ENCODE measurements at places on chromosomes 2 and 18. TPM values are rescaled to one million over a fixed set of nuclear protein-coding genes. Genes with fewer than 3 reads are reported as not detected.
A peak's percentile ranks its signal among the peaks of the same experiment; 100 is the strongest.

Gene CCDC142
- 12.1 TPM for total RNA-seq

Gene DSG1
- not detected for total RNA-seq

Gene C2orf15
- 5.5 TPM for total RNA-seq

Gene CGREF1
- 3.4 TPM for total RNA-seq

Gene GCG
- not detected for total RNA-seq

Gene SP140
- total RNA-seq = 1.7 TPM

Gene GATA6
- 0.09 TPM for total RNA-seq

Gene STARD6
- total RNA-seq = not detected

Gene UGT1A7
- not detected for total RNA-seq

DNA sequence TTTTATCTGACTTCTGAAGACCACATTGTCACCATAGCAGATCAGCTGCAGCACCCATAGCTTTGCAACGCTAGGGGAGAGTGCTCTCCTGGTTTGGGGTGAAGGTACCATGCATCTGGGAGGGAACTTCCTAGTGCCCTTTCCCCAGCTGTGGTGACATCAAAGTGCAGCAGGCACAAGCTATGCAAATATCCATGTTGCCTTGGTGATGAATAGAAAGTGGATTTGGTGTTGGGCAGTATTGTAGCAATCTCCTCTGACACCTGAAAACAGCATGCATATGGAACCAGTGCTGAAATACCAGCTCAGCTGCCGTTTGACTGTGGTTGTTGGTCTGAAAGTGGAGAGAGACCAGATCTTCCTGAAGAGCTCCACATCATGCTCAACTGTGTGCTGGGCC is 37.1 kb downstream of the BCL2L11 start:
- H3K36me3 ChIP-seq = peaks cover 6% of the 10 kb centered on the region
- H3K4me1 ChIP-seq = no peaks in the 10 kb centered on the region
- no peaks in the 10 kb centered on the region for H3K27me3 ChIP-seq
- DNase-seq = no peak

- no peak overlapping the region for H3K27ac ChIP-seq
- H3K27me3 ChIP-seq = no peaks in the 10 kb centered on the region
- no peak for DNase-seq
- H3K36me3 ChIP-seq = peaks cover 1% of the 10 kb centered on the region
Observed at GRCh38 chr2:88680916-88681315, 10.6 kb upstream of the RPIA start.

DNA sequence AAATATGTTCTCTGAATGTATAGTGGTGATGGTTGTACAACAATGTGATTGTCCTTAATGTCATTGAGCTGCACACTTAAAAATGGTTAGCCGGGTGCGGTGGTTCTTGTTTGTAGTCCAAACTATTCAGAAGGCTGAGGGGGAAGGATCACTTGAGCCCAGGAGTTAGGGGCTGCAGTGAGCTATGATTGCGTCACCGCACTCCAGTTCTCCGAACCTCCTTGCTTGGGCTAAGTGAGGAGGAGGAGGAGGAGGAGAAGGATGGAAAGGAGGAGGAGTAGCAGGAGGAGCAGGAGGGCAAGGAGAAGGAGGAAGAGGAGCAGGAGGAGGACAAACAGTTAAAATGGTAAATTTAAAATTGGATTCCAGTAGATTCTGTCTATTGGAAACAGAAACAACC is 10.5 kb downstream of the SLC14A1 start:
- DNase-seq = no peak
- H3K27me3 ChIP-seq = no peaks in the 10 kb centered on the region
- no peaks in the 10 kb centered on the region for H3K4me1 ChIP-seq

DNA sequence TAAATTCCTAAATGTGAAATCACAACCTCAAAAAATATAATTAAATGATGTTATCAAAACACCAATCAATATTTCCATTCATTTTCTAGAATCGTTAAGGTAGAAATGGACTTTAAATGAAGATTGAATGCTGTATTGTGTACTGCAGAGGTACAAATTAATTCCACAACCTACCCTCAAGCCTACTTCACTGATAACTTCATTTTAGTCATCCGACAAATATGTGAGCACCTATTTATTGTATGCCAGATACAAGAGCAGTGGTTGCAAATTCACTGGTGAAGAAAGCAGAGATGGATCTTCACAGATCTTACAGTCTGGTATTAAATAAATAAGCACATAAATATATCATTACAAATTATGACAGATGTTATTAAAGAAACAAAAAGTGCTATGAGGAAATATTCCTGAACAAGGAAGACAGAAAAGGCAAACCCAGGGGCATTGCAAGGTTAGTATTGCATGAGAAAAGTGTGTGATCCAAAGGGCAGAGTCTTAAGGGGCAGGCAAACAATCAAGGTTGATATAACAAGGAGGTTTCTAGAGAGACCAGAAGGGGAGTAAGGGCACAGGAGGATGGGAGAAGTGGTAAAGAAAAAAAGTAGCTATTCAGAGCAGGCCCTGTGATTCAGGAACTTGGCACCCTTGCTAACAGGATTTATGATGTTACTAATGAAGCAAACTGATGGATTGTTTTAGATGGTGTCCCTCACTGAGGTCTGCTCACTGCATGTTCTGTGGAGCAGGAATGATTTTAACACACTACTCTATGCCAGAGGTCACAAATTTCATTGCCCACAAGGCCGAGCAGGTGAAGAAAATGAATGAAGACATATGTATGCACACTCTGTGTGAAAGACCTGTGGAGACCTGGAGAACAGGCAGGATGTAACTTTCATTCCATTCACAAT is 128.0 kb upstream of the CCDC150 start:
- H3K36me3 ChIP-seq = no peaks in the 10 kb centered on the region
- H3K27ac ChIP-seq = no peak overlapping the region
- no peaks in the 10 kb centered on the region for H3K27me3 ChIP-seq
- H3K4me1 ChIP-seq = no peaks in the 10 kb centered on the region
- no peak overlapping the region for H3K4me3 ChIP-seq

GRCh38 chr18:23539911-23540525 is 36.7 kb downstream of the RMC1 start:
- H3K27me3 ChIP-seq = no peaks in the 10 kb centered on the region
- H3K27ac ChIP-seq = no peak overlapping the region
- H3K36me3 ChIP-seq = peaks cover 47% of the 10 kb centered on the region

DNA sequence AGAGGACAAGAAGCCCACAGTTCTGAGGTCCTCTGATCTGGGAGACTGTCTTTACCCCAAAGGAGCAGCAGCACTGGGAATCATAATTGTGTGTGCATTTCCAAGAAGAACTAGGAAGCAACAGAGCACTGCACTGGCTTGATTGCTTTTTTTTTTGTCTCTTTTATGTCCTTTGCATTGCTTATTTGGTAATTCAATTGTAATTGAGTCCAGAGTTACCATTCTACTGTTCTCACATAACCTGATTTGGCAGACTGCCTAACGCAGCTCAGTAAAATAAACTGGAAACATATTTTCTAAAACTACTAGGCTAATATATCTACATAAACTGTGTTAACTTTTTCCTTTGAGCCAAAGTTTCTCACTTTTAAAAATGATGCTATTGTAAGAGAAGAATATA is 190.3 kb upstream of the SLC8A1 start:
- H3K4me1 ChIP-seq = no peaks in the 10 kb centered on the region
- no peak overlapping the region for H3K4me3 ChIP-seq
- H3K27ac ChIP-seq = no peak overlapping the region
- H3K27me3 ChIP-seq = no peaks in the 10 kb centered on the region
- no peaks in the 10 kb centered on the region for H3K36me3 ChIP-seq

- no peak for DNase-seq
- no peaks in the 10 kb centered on the region for H3K36me3 ChIP-seq
- no peaks in the 10 kb centered on the region for H3K27me3 ChIP-seq
- H3K4me3 ChIP-seq = no peak overlapping the region
- H3K27ac ChIP-seq = no peak overlapping the region
Observed at GRCh38 chr2:122368576-122369243, 613.3 kb downstream of the TSN start.

DNA sequence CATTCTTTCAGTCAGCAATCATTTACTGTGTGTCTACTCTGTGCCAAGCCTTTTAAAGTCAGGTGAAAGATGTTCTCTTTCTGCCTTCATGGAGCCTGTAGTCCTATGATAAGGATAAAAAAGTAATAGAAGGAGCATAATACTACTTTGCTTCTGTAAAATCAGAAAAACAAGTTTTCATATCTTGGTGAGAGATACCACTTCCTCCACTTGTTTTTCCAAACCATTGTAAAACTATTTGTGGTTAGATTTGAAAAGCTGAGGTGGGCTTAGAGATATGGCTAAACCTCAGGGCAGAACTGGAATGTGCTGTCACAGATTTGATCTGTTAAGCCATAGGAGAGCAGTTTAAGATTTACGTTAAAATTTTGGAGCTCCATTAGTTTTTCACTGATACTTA is 104.7 kb upstream of the FAM117B start:
- DNase-seq = no peak
- H3K36me3 ChIP-seq = peaks cover 3% of the 10 kb centered on the region
- H3K4me1 ChIP-seq = no peaks in the 10 kb centered on the region
- H3K27ac ChIP-seq = no peak overlapping the region

GRCh38 chr18:10787293-10787901 is 261.6 kb downstream of the NAPG start:
- no peaks in the 10 kb centered on the region for H3K36me3 ChIP-seq
- no peak overlapping the region for H3K4me3 ChIP-seq
- no peaks in the 10 kb centered on the region for H3K27me3 ChIP-seq
- H3K27ac ChIP-seq = no peak overlapping the region
- no peaks in the 10 kb centered on the region for H3K4me1 ChIP-seq

DNA sequence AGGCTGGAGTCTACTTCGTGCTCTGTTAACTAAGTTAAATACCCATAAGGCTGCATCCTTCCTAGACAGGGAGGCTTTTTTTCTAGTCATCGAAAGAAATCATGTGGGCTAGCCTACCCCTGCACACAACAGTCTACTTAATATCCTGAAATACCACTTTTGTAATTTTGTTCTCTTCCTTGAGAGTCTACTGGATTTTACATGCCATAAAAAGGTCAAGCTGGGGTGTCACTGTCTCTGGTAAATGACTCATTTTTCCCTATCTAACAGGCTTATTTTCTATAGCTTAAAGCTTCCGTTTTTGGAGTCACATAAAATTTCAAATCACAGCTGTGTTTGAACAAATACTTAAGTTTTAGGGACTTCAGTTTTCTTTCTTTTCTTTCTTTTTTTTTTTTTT is 10.7 kb upstream of the STAM2 start:
- H3K27me3 ChIP-seq = peaks cover 19% of the 10 kb centered on the region
- H3K4me3 ChIP-seq = no peak overlapping the region
- H3K27ac ChIP-seq = no peak overlapping the region
- no peaks in the 10 kb centered on the region for H3K4me1 ChIP-seq
- DNase-seq = no peak
- H3K36me3 ChIP-seq = no peaks in the 10 kb centered on the region

DNA sequence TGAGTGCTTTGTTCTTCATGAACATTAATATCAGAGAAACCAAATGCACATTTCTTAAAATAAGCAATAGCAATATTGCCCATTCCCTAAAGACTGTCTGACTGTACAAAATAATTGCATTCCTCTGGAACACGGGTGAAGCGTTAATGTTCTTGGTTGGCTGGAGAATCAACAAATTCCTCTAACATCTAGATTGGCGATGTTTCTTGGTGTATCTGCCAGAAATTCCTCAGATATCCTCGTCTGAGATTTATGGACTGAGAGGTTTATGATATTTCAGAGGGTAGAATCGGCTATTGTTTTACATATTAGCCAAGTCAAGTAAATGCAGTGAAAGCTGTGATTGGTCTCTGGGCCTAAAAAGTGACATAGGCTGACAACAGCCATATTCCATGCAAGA is 27.1 kb upstream of the SPTBN1 start:
- no peak overlapping the region for H3K27ac ChIP-seq
- no peak for DNase-seq

GRCh38 chr2:47737-48136 is 1.4 kb upstream of the FAM110C start:
- H3K27me3 ChIP-seq = peaks cover 12% of the 10 kb centered on the region
- H3K4me1 ChIP-seq = peaks cover 11% of the 10 kb centered on the region
- no peaks in the 10 kb centered on the region for H3K36me3 ChIP-seq
- H3K27ac ChIP-seq = no peak overlapping the region
- H3K4me3 ChIP-seq = 0 out of 2 replicates have a peak overlapping the region, but pooled peaks have one; percentile 56
- no peak for DNase-seq

- H3K4me3 ChIP-seq = no peak overlapping the region
- H3K27ac ChIP-seq = no peak overlapping the region
- no peaks in the 10 kb centered on the region for H3K27me3 ChIP-seq
- no peak for DNase-seq
- H3K36me3 ChIP-seq = no peaks in the 10 kb centered on the region
- H3K4me1 ChIP-seq = peaks cover 11% of the 10 kb centered on the region
Observed at GRCh38 chr2:236579048-236579745, 9.6 kb downstream of the ACKR3 start.

GRCh38 chr2:38056216-38056615 is 19.7 kb downstream of the CYP1B1 start:
- no peaks in the 10 kb centered on the region for H3K36me3 ChIP-seq
- no peaks in the 10 kb centered on the region for H3K4me1 ChIP-seq

DNA sequence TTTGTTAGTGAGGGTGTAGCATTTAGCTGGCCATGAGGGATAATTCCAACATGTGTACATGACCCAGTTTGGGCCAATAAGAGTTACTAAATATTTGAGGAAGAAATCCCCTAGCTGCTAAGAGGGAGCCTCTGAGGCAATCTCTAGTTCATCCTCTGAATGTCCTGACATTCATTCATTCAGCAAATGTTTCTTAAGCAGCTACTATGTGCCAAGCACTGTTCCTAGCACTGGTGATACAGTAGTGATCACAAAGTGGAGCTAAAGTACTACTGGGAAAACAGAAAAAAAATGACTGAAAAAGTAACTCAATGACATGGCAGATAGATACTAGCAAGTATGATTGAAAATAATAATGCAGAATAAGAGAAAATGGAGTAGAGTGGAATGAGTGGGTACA is 79.8 kb upstream of the PID1 start:
- no peaks in the 10 kb centered on the region for H3K27me3 ChIP-seq
- H3K4me3 ChIP-seq = no peak overlapping the region
- no peak for DNase-seq
- H3K4me1 ChIP-seq = no peaks in the 10 kb centered on the region
- H3K27ac ChIP-seq = no peak overlapping the region

- no peaks in the 10 kb centered on the region for H3K27me3 ChIP-seq
- DNase-seq = no peak
- H3K36me3 ChIP-seq = no peaks in the 10 kb centered on the region
- no peak overlapping the region for H3K4me3 ChIP-seq
- H3K27ac ChIP-seq = no peak overlapping the region
Observed at GRCh38 chr2:219739866-219740440, 112.5 kb downstream of the SLC4A3 start.

DNA sequence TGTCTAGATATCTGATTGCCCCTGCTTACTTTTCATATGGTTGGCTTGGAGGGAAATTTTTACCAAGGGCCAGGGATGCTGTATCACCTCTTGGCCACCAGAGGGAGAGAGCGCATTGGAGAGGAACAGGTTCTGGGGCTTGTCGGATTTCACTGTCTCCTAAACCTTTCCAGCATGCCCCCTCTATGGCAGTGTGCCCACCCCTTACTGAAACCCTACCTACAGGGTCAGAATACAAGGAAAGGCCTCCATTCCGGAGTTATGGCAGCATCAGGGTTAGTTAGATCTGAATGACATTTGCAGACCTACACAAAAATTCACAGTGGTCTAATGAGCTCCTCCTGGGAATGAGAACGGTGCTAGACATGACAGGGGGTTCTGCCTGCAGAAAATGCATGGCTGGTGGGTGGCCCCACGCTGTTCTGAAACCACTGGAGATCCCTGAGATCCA is 5.8 kb downstream of the SLC14A2 start:
- H3K27me3 ChIP-seq = no peaks in the 10 kb centered on the region
- DNase-seq = peak; percentile 56
- peaks cover 2% of the 10 kb centered on the region for H3K4me1 ChIP-seq

- H3K27ac ChIP-seq = no peak overlapping the region
- no peaks in the 10 kb centered on the region for H3K36me3 ChIP-seq
- H3K27me3 ChIP-seq = no peaks in the 10 kb centered on the region
- H3K4me1 ChIP-seq = no peaks in the 10 kb centered on the region
- no peak overlapping the region for H3K4me3 ChIP-seq
Observed at GRCh38 chr2:230778350-230779063, 65.9 kb downstream of the CAB39 start.

GRCh38 chr2:222290401-222290735 is 8.4 kb downstream of the PAX3 start:
- H3K4me1 ChIP-seq = peaks cover 25% of the 10 kb centered on the region
- H3K36me3 ChIP-seq = no peaks in the 10 kb centered on the region
- peak overlapping the region; percentile 56 for H3K4me3 ChIP-seq

All from H1 (cell line).